Thoracic aorta endothelial cell (primary cell): ENCODE measurements at places on chromosomes 7 and 10. TPM values are rescaled to one million over a fixed set of nuclear protein-coding genes. Genes with fewer than 3 reads are reported as not detected.

NOS3 gene
- total RNA-seq, result 86.2 and 96.3 TPM in 2 replicates

H2BK1 gene
- not detected in 2 replicates for total RNA-seq

HOXA4 gene
- total RNA-seq, result 0.80 and 1.9 TPM in 2 replicates

CPA2 gene
- not detected in 2 replicates for total RNA-seq

DDC gene
- total RNA-seq, result not detected in 2 replicates

OR2F1 gene
- not detected in 2 replicates for total RNA-seq

SPDYE9 gene
- total RNA-seq, result not detected in 2 replicates

DRGX gene
- total RNA-seq, result not detected in 2 replicates

NRG3 gene
- total RNA-seq, result 0.43 and 0.53 TPM in 2 replicates

UNCX gene
- not detected in 2 replicates for total RNA-seq

NACAD gene
- 0.66 and 1.1 TPM in 2 replicates for total RNA-seq

SUN3 gene
- total RNA-seq, result not detected in 2 replicates

MYL7 gene
- total RNA-seq, result not detected in 2 replicates

CLEC5A gene
- total RNA-seq, result not detected in 2 replicates

SPDYE11 gene
- total RNA-seq, result not detected in 2 replicates

NPFFR1 gene
- total RNA-seq, result not detected in 2 replicates

PRLHR gene
- not detected in 2 replicates for total RNA-seq
